NCI-H2081 (cell line): ENCODE measurements at places on chromosomes 4 and X.
A peak's percentile ranks its signal among the peaks of the same experiment; 100 is the strongest.

DNA sequence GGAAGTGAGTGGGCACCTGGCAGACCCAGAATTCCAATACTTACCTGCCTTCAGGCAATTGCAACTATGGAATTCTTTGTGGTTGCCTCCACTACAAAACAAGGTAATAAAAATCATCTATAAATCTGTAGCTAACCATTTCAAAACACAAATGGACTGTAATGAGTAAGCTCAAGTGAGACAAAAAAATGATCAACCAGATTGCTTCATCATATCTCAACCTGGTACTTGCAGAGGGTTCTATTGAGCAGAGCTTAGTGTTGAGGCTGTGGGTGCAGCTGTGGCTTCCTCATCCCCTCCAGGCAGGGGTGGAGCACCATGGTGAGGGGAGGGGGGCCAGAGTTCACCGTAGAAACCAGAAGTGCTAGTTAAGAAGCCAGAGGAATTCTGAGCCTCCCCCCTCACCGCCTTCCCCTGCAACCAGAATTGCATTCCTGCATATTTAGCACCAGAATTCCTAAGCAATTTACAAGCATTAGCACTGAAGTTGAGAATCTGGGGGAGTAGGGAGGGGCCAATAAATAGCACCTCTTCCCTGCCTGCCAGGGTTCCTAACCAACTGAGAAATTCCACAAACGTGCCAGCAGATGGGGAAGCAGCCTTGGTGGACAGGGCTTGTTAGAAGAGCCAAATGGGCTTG is 11.5 kb downstream of the CTAG1A start:
- no peak for DNase-seq

- peak; percentile 44 for DNase-seq
These were observed 48.3 kb upstream of the WDR1 start for GRCh38 chr4:10164877-10165283.

DNA sequence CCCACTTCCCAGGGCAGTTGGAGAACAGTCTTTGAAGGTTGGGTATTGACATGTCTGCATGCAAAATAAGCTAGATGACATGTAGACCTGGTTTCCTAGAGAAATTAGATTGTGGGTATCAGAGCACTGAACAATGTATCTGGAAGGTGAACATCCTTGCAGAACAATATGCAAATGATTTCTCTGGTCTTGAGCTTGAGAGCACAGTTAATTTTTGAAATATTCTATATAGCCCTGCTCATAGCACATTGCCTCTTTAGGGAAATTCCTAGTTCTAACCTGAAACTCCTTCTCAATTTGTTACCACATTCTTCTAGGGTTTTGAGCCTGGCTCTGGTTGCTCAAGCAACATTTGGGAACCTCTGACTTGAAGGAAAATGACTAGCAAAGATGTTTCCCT is 41.6 kb upstream of the LAS1L start:
- no peak for DNase-seq

DNA sequence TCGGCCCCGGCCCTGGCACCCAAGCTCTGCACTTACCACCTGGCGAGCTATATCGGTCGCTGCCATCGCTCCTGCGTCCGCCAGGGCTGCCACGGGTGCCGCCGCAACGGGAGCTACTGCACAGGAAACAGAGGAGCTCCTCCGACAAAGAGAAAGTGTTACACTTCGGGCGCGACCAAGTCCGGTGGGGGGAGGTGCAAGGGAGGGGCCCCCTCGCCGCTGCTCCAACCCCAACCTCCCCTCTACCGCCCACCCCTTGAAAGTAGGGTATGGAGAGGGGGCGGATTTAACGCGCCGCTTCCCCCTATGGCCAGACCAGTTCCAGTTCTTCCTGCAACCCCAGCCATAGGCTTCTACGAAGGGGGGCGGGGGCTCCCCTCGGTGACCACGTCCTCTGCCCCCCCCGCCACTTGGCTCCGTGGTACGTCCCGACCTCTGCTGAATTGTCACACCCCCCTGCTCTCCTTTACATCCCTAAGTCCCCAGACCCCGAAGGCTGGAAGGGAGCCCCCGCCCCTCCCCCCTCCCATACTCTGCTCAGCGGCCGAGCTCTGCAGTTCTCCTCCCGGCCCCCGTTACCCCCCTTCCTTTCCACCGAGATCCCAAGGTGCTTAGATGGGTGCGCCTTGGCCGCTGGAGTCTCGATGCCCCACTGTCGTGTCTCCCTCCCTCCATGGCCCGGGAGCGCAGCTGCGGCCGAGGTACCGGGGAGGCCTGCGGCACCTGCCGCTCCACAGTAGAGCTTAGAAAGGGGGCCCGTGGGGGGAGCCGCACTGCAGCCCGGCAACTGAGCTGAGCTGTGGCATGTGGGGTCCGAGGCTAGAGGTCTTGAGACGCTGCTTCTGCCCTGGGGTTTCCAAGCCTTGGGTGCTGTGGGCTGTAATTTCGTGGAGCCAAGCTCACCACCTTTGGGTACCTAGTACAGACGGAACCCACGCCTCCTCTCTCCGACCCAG is at the start of gene SEPTIN6:
Gene SEPTIN6, minus strand, starts transcription at position 129 of the 956 bp plus-strand sequence. Its CDS starts 63 bp downstream, at position 66.
- DNase-seq: peak; percentile 42

GRCh38 chrX:15151267-15152186 is 118.4 kb downstream of the ASB9 start:
- no peak for DNase-seq

DNA sequence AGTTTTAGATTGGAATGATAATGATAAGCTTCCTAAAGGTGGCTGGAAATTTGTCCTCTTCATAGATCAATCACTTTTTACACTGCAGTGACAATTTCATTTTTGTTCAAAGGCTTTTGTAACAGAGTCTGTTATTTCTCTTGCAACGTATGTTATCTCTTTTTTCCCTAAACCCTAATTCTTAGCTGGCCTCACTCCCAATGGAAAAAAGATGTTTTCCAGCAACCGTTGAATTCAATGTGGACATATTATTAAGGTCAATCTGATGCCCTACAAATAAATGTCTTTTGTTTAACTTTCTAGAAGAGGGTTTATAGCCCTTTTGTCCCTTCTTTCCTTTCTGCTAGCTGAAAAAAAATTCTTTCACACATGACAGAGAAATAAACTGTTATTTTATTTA is 192.7 kb upstream of the NWD2 start:
- no peak for DNase-seq

DNA sequence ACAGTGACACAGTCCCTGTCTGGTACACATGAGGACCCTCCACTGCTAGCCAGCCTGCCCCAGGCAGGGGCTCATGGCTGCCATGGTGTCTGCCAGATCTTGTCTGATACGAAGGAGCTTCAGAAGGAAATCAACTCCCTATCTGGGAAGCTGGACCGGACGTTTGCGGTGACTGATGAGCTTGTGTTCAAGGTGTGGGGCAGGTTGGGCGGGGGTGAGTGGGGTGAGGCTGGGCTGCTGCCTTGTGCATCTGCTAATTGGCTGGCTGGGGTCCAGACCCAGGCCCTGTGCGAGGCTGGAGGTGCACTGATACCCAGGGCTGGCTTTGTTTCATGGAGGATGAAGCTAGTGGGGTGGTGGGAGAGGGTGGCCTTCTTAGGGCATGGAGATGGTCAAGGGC is 13.8 kb downstream of the CCDC22 start:
- DNase-seq: no peak

DNA sequence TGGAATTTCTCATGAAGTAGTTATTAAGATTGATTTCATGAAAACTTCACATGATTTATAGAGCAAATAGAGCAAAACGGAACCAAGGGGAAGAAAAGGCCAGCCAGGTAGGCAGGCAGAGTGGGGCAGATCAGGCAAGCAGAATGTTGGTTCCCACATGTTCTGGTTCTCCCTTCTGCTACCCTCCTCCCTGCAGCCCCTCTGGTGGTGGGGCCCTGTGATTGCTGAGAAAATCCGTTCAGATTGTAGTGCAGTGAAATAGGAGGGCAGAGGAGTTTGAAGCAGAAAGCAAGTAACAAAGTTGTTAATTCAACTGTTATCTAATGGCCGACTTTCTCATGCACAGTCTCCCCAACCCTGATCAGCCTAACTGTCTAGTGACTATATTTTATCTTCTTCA is 185.3 kb downstream of the MID1IP1 start:
- no peak for DNase-seq

DNA sequence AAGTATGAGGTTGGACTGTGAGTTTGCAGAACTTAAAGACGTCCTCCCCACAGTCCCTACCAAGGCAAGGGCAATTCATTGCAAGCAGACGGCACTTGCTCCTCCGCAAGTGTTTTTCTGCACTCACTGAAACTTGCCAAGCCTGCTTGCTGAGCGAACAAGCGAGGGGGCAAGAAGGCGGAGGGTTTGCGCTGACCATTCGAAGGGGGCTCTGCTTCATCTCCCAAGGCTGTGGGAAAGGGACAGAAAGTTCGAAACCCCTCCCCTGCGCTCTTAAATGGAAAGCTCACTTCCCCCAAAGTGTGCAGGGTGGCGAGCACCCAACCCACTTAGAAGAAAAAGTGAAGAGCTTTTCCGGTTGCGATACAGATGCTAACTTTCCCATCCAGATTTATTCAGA is 1.4 kb downstream of the MID1 start:
- DNase-seq: no peak
